ENCODE measurements at places on chromosomes 5 and 9.

DNA sequence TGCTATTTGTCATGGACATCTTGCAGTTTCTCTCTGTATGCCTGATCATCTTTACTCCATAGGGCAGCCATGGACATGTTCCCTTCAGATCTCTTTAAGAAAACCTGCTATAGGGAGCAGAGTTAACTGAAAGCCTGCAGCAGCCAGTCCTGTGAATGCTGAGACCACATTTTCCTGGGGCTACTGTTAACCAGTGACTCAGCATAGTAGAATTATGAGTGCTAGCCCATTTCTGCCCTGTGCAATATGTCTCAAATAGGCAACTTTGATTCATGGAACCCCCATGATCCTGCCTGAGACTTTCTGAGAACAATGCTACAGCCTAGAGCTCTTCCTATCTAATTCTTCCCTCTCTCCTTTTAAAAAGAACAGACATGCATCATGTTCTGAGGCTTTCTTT, 624.2 kb downstream of the CHSY3 start:
- no peak for DNase-seq

DNA sequence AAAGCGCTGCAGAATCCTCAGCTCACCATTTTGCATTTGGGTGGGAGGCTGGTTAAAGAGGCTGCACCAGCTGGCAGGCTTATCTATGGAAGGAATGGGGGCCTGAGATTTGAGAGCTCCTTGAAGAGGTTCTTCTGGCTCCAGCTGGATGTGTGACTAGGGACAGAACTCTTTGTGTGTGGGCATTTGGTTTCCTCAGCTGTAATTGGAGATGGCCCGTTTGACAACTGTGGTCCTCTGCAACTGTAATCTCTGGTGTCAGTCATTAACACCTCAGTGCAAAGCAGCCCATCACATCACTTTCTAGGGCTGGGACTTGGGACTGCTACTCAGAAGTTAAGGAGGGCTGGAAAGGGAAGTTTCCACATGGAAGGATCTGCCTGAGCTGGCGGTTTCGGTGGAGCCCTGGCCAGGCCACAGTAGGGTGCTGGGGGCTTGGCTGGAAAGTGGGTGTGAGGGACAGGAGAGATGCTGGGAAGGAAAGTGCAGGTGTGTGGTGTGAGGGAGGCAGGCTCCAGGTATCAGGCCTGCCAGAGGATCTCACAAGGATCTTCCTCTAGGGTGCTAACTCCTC, 193.8 kb downstream of the GADD45G start:
- no peak for DNase-seq

- DNase-seq, result no peak
Measured at GRCh38 chr9:116643691-116644090, 43.4 kb upstream of the TRIM32 start.

DNA sequence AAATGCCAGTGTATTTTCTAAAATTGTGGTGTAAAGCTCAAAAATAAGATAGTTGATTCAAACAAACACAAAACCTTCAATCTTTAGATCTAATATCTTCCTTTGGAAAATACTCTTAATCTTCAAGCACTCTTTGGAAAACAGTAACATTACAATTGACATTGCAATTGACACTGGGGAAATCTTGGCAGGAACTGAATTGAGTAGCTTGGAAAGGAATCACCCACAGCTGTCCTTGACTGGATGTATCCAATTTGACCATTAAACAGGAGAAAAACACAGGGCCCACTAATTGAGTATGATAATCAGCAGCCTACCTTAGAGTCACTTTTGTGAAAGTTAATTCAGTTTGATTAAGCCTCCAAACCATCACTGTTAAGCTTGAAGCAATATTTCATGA, 776.7 kb downstream of the DTWD2 start:
- DNase-seq, result no peak

DNA sequence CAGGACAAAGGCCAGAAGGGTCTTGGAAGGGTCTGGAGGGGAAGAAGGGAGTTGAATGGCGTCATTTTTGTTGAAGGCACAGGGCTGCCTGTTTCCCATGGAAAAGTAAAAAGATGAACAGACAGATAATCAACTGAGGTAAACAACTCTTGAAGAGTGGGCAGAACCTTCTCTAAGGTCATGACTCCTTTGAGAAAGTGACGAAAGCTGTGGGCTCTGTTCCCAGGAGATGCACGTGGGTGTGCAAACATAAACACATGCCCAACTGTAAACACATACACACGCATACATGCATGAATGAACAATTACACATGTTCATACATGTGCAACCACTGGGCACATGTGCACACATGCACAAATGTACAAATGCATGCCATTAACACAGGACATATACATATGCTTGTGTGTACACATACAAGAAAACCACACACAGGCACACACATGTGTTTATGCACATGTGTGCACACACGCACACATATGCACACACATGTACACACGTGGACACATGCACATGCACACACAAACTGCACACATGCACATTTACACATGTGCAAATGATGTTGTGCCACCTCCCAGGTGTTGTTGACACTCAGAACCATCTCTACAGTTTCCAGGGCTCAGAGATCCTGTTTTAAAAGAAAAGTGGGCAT, 143.3 kb downstream of the GADD45G start:
- DNase-seq, result no peak

Data from GM23338 (cell line).